ENCODE measurements at places on chromosomes 4 and X. TPM values are rescaled to one million over a fixed set of nuclear protein-coding genes. Genes with fewer than 3 reads are reported as not detected.

Gene MID2
- total RNA-seq: 13.1 TPM

Gene CLDN2
- total RNA-seq: not detected

Gene MAP7D3
- 10.2 TPM for total RNA-seq

Gene LONRF3
- total RNA-seq: 0.28 TPM

Gene GPRASP1
- total RNA-seq: 4.0 TPM

Gene PNMA6A
- 1.6 TPM for total RNA-seq

Gene CXCL1
- total RNA-seq: 70.6 TPM

Gene EBP
- total RNA-seq: 72.2 TPM

Gene ETDA
- not detected for total RNA-seq

Gene PRKX
- 8.7 TPM for total RNA-seq

Gene AKAP4
- total RNA-seq: not detected

Gene POU3F4
- total RNA-seq: not detected

Gene ADGRL3
- 0.09 TPM for total RNA-seq

Gene EDA
- total RNA-seq: 0.14 TPM
